ENCODE measurements at places on chromosomes 2 and 18. TPM values are rescaled to one million over a fixed set of nuclear protein-coding genes. Genes with fewer than 3 reads are reported as not detected.

GAD1 gene
- total RNA-seq: 0.83 TPM

RETREG2 gene
- total RNA-seq: 76.6 TPM

CXCR1 gene
- not detected for total RNA-seq

DRC1 gene
- not detected for total RNA-seq

FSIP2 gene
- under 0.01 TPM for total RNA-seq

CACNB4 gene
- total RNA-seq: 0.31 TPM

SIX2 gene
- total RNA-seq: 68.8 TPM

MCEE gene
- 16.4 TPM for total RNA-seq

SLC19A3 gene
- total RNA-seq: not detected

DCDC2C gene
- not detected for total RNA-seq

BAZ2B gene
- 66.8 TPM for total RNA-seq

B3GNT7 gene
- total RNA-seq: not detected
